ENCODE measurements at places on chromosomes 7 and 10.

- no peak for DNase-seq
Observed at GRCh38 chr7:12220389-12221046, 9.4 kb downstream of the TMEM106B start.

DNA sequence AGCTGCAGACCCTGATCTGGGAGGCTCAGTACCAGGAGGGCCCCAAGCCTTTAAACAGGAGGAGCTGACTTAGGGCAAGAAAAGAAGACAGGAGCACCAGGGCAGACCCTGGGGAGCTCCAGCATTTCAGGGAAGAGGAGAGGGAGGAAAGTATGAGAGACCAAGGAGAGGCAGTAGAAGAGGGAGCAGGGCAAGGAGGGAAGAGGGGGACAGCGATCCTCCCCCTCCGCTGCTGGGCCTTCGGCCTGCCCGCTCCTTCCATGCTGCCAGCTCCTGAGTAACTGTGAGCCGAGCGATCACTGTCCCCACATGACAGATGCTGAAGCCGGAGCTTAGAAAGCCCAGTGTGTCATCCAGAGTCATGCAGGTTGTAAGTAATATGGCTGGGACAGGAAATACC lies 65.9 kb downstream of the ALOX5 start:
- DNase-seq = no peak

- DNase-seq = no peak
Observed at GRCh38 chr7:135811506-135811905, 62.9 kb upstream of the FAM180A start.

DNA sequence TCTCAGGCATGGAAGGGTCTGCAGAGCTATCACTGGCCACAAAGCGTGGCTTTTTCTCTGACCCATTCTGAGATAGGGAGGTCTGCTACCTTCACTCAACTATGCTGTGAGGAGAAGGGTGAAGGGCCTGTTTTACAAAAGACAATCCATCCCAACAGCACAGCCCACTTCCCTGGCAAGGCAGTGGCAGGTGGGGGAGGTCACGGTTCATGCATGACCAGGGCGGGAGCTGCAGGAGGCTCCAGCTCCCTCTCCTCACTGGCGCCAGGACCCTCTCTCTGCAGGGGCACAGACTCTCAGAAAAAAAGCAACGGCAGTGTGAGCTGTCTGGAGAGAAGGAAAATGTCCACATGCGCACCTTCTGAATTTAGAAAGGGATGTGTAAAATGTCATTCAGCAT lies 28.5 kb downstream of the GRB10 start:
- no peak for DNase-seq

- DNase-seq = no peak
Observed at GRCh38 chr10:70162892-70163201, 7.5 kb downstream of the SAR1A start.

GRCh38 chr7:80781561-80781979 lies 137.3 kb downstream of the SEMA3C start:
- DNase-seq = peak; percentile 70

DNA sequence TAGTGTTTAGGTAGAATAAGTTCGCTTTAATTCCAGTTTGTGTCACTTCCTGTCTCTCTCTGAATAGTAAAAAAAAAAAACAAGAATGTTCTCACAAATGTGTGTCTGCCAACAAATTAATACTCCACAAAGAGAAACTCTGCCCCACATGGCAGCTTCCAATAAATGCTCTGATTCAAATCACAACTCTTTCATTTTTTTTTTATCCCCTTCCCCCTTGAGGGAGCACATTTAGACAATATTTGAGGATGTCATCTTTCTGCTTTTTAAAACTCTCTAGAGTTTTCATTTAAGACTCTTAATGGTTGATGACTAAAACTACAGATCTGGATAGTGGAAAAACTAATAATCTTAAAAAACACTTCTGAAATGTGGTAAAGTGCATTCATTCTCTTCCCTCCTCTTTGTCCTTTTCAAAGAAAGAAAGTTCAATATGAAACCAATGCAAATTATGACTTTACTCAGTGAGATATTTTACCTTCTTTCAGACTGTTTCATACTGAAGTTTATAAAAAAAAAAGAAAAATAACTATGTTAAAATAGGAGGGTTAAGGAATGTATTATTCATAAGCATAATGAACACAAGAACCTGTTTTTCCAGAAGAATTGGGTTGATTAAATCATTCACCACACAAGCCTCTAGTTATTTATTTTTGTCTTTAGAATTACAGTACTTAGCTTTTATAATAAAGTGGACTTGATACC lies 42.3 kb downstream of the ARID5B start:
- no peak for DNase-seq

DNA sequence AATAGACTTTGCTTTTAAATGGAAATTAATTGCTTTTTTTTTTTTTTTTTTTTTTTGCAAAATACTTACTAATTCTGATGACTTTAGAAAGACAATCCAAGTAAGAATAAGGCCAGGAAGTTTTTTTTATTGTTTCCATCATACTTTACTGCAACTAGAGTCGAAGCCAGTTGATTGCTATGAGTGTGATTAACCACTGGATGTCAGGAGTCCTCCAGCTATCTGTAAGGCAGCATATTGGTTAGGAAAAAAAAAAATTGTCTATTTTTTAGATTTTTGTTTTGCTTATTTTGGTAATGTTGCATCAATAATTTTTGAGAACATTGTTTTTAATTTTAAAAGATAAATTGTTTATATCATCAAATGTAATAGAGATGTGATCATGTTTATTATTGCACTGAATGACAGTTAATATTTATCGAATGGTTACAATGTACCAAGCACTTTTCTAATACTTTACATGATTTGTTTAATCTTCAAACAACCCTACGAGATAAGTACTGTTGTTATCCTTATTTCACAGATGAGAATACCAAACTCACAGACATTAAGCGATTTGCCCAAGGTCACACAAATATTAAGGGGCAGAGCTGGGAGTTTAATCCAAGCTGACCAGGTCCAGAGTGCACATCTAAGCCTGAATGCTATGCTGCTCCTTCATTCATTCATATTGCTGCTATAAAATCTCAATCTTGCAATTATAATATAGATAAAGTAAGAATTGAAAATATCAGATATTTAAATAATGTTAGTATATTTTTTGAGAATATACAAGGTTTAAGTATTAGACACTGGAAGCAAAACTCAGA lies 19.9 kb upstream of the LMOD2 start:
- no peak for DNase-seq

DNA sequence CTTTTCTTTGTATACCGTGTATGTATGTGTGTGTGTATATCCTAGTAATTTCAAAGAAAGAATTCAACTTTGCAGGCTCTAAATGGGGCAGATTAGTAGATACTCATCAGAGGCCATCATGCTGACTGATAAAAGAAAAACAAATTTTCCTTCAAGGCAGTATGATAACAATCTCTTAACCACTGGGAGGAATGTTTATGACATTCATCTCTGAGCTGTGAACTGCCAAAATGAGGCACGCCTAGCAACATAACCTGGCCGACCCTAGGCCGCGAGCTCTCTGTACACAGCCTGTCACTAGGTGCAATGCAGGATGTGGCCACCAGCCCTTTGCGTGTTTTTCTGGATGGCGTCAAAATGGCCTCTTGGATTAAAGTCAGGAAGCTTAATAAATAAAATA lies 343.7 kb upstream of the GALNT17 start:
- DNase-seq = peak; percentile 58
